ENCODE measurements at places on chromosomes 4 and X.

GRCh38 chr4:110754716-110755115 is 131.8 kb upstream of the PITX2 start:
- DNase-seq: peak; percentile 1

GRCh38 chr4:98656443-98656842 is 2.0 kb downstream of the TSPAN5 start:
- DNase-seq: no peak

DNA sequence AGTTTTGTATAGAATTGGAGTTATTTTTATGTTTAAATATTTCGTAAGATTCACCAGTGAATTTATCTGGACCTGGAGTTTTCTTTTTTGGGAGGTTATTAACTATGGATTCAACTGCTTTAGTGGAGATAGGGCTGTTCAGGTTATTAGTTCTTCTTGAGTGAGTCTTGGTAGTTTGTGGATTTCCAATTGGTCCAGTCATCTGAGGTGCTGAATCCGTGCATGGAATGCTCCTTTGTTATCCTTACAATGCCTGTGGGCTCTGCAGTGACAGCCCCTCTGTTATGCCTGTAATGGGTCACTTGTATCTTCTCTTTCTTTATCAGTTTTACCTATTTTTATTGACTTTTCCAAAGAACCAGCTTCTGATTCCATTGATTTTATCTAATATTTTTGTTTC is 15.4 kb upstream of the NKX1-1 start:
- DNase-seq: no peak

- no peak for DNase-seq
Observed at GRCh38 chr4:125649452-125649851, 334.7 kb downstream of the FAT4 start.

- no peak for DNase-seq
Observed at GRCh38 chrX:113353134-113353533, 512.5 kb upstream of the AMOT start.

DNA sequence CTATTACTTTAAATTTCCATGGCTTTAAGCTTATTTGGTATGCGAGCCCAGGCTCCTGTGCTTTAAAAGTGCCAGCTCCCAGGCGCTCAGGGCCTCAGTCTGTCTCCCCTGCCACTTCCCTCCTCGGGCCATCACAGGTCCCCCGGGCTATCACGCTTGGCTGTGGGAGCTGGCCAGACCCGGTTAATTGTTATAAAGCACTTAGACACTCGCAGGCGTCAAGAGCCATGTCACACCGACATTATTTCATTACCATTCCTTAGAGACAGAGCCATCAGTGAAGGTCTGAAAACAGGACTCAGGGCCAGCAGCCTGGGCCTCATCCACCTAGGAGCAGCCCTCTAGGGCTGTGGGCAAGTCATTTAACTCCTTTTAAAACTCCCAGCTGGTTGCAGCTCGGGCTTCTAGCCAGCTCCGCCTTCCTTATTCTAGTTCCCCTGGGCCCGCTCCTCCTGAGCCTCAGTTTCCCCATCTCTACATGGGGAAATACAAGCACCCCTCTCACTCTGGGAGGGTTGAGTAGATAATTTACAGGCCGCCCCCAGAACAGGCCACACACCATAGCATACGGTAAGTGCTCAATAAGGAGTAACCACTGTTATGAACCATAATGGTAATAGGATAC is 99.0 kb downstream of the HMX1 start:
- DNase-seq: no peak

GRCh38 chrX:54042609-54043021 is 1.7 kb downstream of the PHF8 start:
- peak; percentile 83 for DNase-seq

GRCh38 chrX:3589474-3589873 is 124.0 kb downstream of the PRKX start:
- no peak for DNase-seq

GRCh38 chrX:30702736-30703135 is 49.5 kb downstream of the GK start:
- no peak for DNase-seq

DNA sequence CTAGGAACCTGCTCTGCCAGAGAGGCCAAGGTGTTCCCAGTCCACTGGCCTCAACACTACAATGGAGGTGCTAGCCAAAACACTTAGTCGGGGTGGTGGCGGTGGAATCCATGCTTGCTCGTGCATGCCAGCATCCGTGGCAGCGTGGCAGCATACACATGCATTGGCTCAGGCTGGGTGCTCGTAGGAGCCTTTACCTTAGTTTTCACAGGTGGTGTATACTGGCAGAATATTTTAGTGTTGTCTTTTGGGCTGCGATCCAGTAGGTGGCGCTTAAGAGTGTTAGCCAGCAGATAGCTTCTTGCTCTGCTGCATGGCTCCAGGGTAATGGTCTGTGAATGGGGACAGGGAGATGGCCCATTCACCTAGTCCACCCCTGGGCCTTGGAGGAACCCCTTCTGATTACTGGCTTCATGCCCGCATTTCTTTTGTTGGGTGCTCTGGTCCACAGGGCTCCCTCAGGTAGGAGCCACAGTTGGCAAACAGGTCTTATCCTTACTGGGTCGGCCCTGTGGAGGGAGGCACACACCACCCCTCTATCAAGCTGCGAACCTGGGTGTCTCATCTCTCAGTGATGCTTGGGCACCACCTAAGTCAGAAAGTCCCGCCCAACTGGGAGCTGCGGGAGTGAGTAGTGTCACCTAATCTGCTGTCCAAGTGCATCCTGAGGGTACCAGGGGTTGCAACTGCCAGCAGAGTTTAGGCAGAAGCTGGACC is 40.0 kb downstream of the RIPPLY1 start:
- no peak for DNase-seq

DNA sequence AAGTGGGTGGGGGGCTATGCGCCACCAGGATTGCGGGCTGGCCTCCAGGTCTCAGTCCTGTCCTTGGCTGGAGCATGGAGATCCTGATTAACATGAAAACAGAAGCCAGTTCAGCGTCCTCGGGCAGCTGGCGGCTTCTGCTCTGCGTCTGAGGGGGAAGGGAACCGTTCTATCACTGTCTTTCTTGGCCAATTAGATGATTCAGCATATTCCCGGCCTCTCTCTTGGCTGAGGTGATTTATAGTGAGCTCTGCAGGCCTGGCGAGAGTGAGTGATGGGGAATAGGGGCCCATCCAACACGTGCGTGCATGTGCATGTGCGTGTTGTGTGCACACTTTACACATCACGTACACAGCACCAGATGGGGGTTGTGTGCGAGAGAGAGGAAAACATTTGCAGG is 145.8 kb upstream of the ATP6AP2 start:
- no peak for DNase-seq

DNA sequence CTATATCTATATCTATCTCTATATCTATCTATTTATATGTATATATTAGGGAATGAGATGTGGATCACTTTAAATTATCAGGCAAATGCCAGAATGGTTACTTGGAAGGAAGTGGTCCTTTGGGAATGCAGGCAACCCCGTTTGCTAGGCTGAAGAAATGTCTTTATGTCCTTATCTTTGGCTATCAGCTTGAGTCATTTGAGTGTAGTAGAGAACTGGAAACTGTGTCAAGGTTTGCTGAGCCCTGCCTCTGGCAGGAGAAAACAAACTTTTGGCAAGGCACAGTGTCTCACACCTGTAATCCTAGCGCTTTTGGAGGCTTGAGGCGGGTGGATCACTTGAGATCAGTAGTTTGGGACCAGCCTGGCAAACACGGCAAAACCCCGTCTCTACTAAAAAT is 167.3 kb downstream of the ACTRT1 start:
- no peak for DNase-seq

- no peak for DNase-seq
Observed at GRCh38 chr4:135277068-135277979, 1075.7 kb upstream of the PABPC4L start.

GRCh38 chr4:104424475-104424941 is 70.2 kb downstream of the CXXC4 start:
- DNase-seq: no peak

- peak; percentile 72 for DNase-seq
Observed at GRCh38 chrX:103845165-103845653, 13.2 kb upstream of the RAB9B start.

DNA sequence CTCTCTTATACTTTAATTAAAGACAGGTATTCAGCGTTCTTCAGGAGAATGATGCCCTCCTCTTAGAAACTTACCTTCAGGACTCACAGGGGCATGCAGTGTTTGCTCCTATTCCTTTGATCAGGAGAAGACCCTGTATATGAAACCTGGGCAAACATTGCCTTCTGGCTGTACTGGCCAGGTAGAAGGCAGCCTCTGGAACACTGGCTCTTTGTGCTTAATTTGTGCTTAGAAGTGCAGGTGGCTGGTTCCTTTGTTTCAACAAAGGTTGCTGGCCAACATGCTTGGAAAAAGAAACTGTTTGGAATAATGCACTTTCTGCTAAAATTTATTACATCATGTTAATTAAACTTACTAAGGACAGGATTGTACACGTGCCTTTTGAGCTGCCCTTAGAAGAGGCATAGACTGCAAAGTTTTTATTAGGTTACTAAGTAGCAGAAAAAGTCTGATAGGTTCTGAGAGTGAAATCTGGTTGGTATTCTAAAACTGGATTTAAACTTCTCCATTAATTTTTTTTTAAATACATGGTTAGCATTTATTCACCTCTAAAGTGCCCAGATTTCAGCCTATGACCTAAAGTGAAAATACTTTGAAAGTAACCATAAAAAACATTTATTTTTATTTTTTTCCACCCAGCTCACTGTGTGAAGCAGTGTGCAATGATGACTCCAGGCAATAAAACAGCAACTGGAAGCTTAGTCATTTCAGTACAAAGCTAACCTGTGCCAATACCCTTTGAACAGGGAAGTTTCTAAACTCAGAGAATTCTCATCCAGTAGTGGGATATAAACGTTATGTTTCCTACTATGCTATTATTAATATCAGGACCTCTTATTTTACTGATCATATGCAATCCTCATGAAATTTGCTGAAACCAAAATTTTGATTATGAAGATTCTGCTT is 11.3 kb downstream of the RASSF6 start:
- peak; percentile 18 for DNase-seq

DNA sequence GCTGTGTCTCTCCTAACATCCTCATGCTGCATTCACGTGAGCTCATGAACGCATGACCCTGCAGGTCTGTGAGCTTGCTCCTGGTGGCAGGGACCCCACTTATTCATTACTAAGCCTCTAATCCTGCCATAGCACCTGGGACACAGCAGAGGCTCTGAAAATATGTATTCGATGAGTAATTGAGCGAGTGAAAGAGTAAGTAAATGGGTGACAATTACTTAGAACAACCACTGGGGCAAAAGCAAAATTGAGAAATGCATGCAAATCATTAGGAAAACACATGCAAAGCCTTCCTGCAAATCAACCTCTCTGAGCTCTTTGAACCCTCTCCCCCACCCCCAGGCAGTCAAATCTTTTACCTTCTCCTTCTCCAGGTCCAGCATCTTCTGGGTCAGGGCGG is 23.6 kb upstream of the C4orf50 start:
- no peak for DNase-seq

DNA sequence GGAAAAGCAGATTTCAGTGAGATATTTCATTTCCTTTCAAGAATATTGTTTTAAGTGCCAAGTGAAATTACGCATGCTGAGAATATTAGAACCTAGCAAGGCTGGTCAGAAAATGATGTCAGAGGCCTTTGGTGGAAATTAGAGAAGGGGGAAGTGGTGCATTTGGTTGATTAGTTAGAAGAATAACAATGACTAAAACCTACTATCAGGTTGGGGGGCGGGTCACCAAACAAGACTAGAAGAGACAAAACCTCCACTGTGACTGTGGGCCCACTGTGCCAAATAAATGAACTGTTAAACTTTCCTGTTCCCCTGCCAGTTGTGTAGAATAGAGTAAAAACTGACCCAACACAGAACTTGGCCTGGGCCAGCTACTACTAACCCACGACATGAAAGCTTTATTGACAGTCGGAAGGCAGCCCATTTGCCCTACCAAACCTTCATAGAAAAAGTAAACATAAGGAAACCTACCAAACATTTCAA is 2.9 kb downstream of the RAPGEF2 start:
- DNase-seq: no peak

GRCh38 chrX:274904-275475 is 6.2 kb upstream of the PLCXD1 start:
- DNase-seq: no peak

DNA sequence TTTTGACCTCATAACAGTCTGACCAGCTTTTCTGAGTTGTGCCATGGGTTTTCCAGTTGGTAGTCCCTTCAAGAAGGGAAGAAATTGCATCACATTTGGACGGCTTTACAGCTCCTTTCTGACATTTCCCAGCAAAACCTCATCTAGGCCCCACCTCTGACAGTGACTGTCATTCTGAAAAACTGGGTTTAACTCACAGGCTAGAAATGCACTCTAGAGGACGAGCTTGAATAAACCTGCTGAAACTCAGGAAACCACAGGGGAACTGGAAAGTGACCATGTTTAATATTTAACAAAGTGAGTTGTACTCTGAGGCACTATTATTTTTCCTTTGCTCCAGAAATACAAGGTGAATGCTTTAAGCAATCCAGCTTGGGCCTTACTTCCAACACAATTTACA is 434.3 kb upstream of the RASGEF1B start:
- no peak for DNase-seq

DNA sequence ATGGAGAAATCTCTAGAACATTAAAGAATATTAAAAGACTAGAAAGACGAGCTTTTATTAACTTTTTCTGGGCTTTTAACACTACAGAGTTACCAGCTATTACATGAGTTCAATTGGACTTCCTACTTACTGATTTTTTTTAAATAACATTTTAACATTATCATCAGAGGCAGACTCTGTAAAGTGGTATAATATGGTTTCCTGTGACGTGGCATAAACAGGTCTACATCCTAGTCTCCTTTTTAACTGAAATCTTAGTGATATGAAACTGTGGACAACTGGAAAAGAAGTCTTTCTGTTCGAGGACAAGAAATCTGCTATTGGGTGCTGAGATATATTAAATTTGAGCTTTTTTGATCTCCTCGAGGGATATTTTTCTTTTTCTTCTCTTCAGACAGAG is 48.7 kb upstream of the ABCG2 start:
- no peak for DNase-seq

GRCh38 chr4:134756421-134756820 is 554.8 kb upstream of the PABPC4L start:
- no peak for DNase-seq

DNA sequence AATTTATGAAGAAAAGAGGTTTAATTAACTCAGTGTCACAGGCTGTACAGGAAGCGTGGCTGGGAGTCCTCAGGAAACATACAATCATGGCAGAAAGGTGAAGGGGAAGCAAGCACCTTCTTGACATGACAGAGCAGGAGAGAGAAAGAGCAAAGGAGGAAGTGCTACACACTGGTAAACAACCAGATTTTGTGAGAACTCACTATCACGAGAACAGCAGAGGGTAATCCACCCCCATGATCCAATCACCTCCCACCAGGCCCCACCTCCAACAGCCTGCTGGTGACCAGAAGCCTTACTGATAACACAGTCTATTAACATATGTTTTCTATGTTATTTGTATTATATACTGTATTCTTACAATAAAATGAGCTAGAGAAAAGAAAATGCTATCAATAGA is 254.8 kb downstream of the PCDH10 start:
- DNase-seq: no peak
